ENCODE measurements at places on chromosomes 3 and 15.

DNA sequence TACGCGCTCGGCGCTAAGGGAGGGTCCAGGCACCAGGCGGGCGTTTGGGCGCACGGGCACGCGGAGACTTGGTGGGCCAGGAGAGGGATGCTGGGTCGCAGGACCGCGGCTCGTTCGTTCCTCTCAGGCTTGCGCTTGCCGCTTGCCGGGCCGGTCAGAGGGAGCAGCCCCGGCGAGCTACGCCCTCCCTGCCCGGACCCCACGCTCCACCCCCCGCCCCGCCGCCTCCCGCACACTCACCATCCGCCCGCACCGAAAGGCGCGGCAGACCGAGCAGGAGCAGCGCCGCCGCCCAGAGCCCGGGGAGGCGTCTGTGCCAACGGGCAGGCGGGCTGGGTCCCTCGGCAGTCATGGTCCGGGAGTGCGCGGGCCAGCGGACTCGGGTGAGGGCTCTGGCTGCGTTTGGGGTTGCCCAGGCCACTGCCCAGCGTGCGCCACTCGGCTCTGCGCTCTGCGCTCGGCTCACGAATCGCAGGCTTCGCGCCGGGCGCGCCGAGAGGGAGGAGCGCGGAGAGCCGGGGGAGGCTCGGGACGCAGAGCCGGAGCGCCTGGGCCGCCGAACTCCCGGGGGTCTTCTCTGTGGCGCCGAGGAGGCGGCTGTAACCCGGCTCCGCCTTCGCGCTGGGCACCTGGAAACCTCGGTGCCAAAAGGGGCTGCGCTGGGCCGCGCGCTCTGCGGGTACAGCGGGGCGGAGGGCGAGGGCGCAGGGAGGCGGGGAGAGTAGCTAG lies at the start of gene SUSD5:
TSS of gene SUSD5 (minus strand) at position 365 of the 729 bp plus-strand sequence. CDS start at position 352, 13 bp downstream.
- DNase-seq: no peak

DNA sequence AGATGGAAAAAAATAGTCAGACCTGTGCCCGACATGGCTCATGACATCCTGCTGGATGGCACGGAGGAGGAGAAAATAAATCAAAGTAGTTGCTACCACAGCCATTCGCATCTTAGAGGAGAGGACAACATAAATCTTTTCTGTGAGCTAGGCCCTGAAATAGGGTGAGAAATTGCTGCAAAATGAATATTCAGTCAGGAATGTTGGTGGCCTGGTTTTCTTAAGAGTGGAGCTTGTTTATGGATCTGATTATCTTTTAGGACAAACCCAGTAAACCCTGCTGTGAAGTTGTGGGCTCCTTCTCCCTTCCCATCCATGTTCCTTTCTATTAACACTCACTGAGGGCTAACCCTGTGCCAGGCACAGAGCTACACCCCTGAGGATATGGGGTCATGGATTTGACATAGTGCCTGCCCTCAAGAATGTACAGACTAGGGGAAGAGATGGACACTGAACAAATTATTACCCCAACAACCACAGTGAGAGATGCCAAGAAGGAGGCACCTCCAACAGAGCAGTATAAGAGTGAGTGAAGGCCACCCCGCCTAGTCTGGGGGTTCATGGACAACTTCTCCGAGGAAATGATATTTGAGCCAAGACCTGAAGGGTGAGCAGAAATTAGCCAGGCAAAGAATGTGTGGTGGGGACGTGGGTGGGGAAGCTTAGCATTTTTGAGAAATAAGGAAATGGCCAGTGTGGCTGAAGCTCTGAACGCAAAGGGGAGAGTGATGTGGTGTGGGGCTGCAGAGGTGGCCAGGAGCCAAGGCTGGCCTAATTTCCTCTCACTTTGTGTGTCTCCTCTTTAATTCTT lies 68.9 kb upstream of the ARL8B start:
- no peak for DNase-seq

DNA sequence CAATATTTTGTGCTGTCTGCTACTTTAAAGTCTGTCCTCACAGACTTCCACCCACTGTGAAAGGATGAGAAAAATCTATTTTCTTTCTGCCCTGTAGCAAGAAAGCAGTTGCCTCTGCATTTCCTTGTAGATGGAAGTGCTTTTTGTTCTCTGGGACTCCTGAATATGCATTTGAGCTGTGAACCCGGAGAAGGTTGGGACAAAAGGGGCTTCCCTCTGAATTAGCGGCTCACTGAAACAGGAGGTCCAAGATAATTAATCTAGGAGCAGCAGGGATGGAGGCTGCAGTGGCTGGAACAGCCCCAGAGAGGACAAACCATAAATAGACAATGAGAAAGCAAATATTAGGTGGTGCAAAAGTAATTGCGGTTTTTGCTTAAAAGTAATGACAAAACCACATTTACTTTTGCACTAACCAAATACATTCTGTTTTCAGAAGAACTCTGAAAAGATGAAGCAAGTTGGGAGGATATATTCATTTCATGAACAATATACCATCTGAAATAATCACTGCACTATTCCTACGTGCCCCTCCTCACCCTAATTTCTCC lies 143.4 kb upstream of the KBTBD8 start:
- DNase-seq: no peak

DNA sequence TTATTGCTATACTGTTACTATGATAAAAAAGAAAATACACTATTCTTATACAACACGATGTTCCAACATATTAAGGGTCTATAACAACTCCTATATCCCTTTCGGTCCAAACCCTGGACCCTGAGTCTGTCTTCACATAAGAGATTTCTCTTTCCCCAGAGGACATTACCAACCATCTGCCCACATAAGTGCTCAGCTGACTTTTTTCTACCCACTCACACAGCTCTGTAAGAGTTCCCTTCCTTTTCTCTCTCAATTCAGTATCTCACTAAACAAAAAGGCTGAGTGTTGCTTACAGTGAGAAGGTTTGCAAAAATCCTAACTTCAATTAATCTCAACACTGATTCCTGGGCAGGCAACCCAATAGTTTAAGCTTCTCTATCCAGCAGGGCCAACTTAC lies 30.5 kb downstream of the ITGB5 start:
- no peak for DNase-seq

DNA sequence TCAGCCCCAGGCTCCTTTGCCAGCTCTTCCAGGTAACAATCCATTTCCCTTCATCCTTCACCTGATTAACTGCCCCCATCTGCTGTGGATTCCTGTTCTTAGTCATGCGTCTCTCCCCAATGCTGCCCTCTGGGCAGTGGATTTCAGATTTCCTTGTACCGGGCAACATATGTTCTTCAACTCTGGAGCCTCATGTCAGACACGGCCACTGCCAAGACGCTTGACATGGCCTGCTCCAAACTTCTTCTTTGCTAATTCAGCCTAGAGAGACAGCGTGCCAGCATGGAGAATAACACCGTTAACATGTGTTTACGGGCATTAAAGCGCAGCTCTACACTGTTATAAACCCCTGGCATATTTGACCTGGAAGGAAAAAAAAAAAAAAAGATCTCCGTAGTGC lies 1035.1 kb upstream of the NR2F2 start:
- no peak for DNase-seq

DNA sequence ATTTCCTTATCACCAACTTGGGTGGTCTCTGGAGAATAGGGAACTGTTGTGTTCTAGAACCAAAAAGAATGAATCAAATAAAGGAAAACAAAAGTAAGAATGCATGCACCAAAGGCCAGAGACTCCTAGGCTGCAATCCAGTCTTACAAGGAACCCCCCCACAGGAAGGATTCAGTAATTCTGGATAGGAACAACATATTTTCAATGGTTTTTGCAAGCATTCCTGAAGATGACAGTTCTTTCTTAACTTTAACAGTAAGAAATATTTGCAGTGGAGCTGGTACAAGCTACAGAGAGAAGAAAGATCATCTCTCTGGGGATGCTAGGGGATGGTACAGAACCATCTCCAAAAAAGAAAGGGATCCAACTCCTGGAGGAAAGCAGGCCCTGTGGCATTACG lies 116.2 kb upstream of the CHRM5 start:
- no peak for DNase-seq

DNA sequence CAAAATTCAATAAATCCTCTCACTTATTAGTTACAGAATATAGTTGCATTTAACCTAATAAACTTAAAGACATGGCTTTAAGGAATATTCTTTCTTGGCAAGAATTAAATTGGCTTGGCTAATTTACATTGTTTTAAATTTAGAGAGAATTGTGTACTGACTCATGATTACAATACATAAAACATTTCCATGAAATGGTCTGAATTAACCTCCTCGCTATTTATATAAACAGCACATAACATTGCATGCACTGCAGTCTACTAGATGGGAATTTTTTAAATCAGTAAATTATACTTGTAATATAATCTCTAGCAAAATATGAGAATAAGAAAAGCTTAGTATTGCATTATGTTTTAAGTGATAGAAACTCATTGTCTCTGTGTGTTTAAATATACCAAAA lies 268.9 kb downstream of the SHOX2 start:
- no peak for DNase-seq

DNA sequence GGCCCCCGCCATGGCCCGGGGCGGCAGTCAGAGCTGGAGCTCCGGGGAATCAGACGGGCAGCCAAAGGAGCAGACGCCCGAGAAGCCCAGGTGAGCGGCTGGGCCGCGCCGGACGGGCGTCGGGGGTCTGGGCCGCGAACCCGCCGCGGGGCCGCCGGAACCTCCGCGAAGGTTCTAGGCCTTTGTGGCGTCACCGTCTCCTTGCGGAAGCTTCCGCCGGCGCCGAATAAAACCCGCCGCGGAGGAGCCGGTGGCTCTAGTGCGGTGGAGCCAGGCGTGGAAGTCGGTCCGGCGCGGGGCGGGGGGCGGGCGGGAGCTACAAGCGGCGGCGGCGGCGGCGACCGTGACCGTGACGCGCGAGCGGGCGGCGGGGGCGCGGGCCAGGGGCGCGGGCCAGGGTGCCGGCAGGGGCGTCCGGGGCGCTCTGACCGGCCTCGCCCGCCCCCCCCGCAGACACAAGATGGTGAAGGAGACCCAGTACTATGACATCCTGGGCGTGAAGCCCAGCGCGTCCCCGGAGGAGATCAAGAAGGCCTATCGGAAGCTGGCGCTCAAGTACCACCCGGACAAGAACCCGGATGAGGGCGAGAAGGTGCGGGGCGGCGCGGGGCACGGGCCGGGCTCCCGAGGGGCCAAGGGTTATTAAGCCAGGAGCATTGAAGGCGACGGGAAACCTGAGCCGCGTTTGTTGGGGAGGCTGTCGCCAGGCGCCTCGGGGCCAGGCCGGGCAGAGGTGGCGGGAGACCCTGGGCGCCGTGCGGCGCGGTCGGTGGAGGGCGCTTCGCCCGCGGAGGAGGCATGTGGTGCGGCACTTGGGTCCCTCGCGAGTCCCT lies at the start of gene DNAJA4:
TSS of gene DNAJA4 (plus strand) at position 259 of the 833 bp plus-strand sequence. CDS start at position 461, 202 bp downstream.
- DNase-seq: peak; percentile 66

DNA sequence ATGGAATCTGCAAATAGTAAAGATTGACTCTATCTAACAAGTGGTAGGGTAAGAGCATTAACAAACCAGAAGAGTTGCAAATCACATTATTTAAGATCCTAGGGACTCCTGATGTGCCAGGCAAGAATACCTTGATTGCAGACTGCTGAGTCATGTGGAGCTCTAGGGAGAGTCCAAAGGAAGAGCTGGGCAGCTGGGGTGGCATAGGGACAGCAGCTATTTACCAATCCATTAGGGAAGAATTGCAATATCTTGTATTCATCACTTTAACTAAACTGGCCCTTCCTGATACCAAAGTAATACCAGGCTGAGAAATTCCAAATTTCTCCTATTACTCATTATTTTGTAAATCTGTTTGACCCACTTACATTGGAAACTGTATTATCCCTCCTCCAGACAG lies 52.2 kb upstream of the ACP3 start:
- no peak for DNase-seq

GRCh38 chr3:4900298-4900697 lies 78.9 kb upstream of the BHLHE40 start:
- DNase-seq: peak; percentile 29

DNA sequence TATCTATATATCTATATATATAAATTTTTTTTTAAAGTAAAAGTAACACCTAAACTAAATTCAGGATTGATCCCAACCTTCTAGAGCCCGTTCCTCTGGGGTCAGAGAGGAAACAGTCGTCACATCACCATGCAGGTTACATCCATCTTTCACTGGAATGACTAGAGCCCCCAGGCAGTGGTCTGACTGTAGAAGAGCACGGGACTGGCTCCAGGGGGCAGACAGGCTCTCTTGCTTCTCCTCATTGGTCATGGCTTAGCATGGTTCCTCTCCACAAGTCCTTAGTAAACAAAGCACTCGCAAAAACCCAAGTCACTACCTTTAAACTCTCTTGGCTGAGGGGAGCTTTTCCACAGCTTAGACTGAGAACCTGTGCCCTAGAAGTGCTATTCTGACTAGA lies 110.5 kb downstream of the NR2F2 start:
- no peak for DNase-seq

GRCh38 chr3:150783920-150784746 lies 21.2 kb upstream of the SIAH2 start:
- peak; percentile 36 for DNase-seq

GRCh38 chr15:57031605-57032004 lies 113.2 kb downstream of the TCF12 start:
- DNase-seq: no peak

DNA sequence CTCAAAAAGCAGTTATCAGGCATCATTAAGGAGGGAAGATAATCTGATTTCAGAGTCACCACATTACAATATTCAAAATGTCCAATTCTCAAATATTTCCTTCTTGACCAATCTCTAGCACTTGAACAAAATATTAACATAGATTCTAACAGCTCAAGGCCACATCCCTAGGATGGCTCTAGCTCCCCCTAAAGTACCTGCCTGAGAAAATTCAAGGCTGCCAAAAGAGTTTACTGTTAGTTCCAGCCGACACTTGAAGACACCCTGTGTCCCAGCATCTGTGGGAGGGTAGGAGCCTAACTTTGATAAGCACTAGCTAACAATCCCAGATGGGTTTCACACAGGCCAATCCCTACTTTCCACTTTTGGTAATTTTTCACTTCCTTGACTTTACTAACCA lies 10.4 kb downstream of the NSMCE3 start:
- no peak for DNase-seq

DNA sequence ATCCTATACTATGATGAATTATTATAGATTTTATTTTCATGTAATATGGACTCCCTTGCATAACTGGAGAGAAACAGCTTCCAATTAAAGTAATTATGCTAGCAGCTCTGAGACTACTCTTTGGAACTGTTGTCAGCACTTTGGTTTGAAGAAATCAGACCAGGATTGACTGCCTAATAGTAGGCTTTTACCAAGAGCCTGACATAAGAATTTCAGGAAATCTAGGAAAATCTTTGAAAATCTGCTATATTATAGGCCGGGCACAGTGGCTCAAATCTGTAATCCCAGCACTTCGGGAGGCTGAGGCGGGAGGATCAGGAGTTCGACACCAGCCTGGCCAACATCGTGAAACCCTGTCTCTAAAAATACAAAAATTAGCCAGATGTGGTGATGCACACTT lies 62.9 kb downstream of the ZNF609 start:
- DNase-seq: no peak

- no peak for DNase-seq
Observed at GRCh38 chr3:72082776-72083462, 298.0 kb upstream of the PROK2 start.

GRCh38 chr3:116740293-116740692 lies 30.7 kb downstream of the TUSC7 start:
- DNase-seq: no peak

DNA sequence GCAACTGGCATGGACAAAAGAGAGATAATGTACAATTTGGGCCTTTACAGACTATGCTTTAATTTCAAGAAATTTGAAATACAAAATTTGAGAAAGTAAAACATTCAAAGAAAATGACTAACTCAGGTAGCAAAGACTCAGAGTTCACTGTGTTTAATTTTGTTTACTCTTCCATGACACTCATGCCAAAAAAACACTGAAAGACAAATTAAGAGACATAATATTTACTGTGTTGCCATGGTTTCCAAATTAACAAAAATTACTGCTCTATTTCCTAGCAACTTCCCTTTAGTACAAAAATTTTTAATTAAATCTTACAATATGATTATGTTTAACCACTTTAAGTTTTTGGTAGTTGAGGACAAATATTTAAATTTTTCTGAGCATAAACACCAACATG lies 29.6 kb downstream of the LRRFIP2 start:
- no peak for DNase-seq
